ENCODE measurements at places on chromosomes 5 and 9. TPM values are rescaled to one million over a fixed set of nuclear protein-coding genes. Genes with fewer than 3 reads are reported as not detected.

DNA sequence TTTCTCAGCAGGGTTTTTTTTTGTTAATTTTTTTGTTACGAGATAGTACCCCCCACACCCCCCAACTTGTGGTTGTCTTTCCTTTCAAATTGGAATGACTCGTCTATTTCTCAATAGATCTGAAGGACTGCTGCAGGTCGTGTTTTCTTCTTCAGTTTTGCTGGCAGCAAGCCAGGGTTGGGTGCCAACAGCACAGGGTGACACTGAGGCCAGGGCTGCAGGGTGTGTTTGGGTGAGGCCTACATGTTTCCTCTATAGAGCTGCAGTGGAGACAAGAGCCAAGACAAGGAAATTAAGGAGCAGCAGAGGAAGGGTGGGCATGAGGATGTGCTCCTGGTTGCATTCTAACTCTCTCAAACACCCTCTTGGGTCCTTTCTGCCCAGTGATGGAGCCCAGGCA lies 52.2 kb downstream of the NXNL2 start:
- DNase-seq, result no peak

- peak; percentile 67 for DNase-seq
Observed at GRCh38 chr5:98454904-98455303, 318.6 kb upstream of the RGMB start.

GRCh38 chr5:164335837-164336236 lies 830.4 kb downstream of the MAT2B start:
- DNase-seq, result no peak

DNA sequence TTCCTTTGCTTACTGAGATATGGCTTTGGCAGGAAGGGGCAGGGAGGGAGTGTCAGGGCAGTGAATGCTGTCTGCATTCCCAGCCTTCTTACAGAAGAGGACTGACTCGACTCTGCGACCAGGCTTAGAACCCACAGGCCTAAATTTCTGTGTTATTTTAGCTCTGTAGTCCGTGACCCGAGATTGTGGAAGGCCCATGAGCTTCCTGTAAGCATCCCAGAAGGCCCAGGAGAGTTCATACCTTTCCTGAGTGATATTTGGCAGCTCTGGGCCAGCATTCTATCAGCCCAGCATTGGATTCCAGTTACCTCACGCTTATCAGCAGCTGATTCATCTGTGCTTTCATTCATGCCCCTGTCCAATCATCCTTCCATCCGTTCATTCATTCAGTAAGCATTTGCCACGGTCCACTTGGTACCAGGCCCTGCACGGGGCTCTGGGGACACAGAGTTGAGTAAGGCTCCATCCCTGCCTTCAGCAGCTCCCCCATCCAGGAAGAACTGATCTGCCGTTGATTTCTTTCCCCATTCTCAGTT lies 28.2 kb upstream of the RPL26L1 start:
- no peak for DNase-seq

The C9orf50 gene
- 0.26 TPM for polyA plus RNA-seq

GRCh38 chr5:101788797-101789196 lies 507.3 kb downstream of the SLCO4C1 start:
- no peak for DNase-seq

DNA sequence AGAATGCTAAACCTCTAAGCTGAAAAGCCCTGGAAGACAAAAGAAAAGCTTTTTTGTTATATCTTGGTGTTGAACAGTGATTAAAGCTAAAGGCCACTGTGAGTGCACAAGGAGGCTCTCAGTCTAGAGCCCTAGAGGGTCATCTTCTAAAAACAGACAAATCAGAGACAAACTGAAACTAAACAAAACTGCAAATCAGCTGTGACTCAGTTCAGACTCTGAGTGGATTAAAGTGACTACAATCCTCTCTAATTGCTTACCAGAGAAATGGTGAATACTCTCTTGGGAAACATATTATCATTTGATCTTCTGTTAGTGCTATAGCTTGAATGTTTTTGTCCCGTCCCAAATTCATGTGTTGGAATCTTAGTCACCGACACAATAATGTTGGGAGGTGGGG lies 491.9 kb downstream of the CDH18 start:
- DNase-seq, result no peak

The FCN2 gene
- not detected for polyA plus RNA-seq

The SPINK1 gene
- polyA plus RNA-seq, result not detected

DNA sequence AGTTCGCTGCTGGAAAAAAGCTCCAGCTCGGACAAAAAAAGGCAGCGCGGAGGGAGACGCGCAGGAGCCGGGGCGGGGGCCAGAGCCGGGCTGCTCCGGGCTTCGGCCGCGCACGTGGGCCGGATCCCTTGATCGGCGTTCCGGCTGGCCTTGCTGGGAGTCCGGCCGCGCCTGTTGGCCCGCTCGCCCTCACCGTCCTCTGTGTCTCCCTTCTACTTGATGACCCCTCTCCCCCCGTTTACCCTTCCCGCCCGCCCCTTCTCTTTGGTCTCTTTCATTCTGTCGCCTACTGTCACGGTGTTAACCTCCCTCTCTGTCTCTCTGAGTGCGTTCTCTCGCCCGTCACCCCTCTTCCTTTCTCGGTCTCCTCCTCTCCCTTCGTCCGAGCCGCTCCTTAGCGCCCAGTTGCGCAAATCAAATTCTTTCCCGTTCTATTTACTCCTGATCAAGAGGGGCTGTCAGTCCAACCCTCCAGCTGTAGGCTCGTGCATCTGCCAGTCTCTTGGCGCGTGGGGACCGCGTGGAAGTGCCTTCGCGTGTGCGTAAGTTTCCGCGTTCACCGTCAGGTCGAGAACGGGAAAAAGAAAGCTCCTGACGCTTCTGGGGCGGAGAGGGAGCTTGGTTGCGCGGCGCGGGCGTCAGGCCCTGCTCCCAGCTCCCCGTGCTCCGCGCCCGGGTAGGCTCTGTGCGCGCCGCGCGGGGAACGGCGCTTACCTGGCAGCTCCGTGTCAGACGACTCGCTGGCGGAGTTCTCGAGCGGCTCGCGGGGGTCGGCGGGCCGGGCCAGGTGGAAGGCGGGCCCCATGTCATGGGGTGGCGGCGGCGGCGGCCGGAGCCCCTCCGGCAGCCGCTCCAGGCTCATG lies 798 bp downstream of the PITX1 start:
- no peak for DNase-seq

- DNase-seq, result no peak
Observed at GRCh38 chr5:112923148-112923917, 1.3 kb upstream of the REEP5 start.

- no peak for DNase-seq
Observed at GRCh38 chr5:15085671-15086070, 214.1 kb upstream of the ANKH start.

GRCh38 chr5:132310141-132310834 lies 16.1 kb downstream of the SLC22A4 start:
- DNase-seq, result no peak

The DCP2 gene
- 23.5 TPM for polyA plus RNA-seq

The ADAMTS13 gene
- polyA plus RNA-seq, result 10.4 TPM

DNA sequence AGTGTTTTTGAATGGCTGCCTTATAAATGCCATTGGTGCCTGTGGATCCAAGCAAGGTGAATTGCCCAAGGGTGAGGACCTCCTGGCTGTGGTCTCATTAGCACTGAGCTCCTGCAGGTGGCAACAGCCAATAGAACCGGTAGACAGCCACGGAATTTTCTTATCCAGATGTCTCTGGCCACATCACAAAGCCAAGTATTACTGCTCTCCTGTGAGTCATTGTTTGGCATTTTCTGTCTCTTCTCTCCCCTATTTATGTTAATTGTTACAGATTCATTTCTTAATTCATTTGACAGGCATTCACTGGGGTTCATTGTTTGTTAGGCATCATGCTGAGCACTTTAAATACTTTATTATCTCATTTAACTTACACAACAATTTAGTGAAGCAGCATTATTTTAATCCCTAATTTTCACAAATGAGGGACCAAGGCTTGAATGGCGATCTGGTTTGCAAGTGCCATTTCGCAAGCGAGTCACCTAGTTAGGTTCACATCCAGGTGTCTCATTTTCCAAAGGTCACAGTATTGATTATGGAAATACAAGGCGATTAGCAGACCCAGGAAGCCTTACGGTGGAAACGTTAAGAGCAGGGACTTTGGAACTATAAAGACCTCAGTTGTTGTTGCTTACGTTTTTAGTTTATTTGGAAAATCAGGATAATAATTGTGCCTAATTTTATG lies 58.2 kb upstream of the DPYSL3 start:
- no peak for DNase-seq

DNA sequence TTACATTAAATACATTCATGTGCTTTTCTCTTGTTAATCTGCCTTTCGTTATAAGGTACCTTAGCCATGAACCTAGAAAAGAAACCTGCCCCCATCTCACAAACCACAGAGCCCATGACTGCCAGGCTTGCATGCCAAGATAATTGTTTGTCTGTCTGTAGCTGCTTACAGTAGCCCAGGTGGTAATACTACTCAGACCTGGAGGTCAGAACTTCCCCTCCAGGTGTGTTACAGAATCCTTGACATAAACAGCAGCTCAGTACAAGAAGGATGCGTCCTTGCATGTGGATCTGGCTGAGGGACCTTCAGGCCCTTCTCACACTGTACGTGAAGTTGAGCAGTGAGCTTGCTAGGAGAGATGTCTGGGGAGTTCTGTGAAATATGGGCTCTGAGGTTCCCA lies 291.4 kb downstream of the CSNK1G3 start:
- DNase-seq, result no peak

DNA sequence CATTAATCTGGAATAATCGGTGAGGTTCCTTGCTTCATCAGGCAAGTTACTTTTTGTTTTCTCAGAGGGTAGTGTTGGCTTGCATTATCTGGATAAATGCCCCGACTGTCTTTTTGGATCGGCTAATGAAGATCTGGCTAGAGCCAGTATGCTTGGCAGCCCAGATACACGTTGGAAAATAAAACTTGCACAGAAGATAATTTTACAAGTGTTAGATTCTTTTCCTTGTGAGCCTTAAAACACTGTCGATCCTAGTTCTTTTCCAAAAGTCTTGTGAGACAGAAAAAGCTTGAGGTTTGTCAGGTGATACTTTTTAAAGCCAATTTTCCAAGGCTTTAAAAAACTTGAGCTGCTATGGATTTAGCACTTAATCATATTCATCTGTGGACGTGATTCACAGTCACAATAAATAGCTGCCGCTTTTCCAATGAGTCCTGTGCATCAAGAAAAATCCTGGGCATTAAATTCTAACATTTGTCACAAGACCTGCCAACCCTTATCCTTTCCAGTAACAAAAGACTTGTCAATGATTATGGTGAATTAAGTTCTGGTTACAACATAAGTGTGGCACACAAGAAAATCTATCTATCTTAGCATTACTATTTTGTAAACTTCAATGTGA lies 68.5 kb downstream of the PRLR start:
- DNase-seq, result peak; percentile 56

- no peak for DNase-seq
Observed at GRCh38 chr5:54090495-54091120, 219.8 kb downstream of the ARL15 start.

GRCh38 chr5:33769196-33769595 lies 122.6 kb downstream of the ADAMTS12 start:
- DNase-seq, result no peak

DNA sequence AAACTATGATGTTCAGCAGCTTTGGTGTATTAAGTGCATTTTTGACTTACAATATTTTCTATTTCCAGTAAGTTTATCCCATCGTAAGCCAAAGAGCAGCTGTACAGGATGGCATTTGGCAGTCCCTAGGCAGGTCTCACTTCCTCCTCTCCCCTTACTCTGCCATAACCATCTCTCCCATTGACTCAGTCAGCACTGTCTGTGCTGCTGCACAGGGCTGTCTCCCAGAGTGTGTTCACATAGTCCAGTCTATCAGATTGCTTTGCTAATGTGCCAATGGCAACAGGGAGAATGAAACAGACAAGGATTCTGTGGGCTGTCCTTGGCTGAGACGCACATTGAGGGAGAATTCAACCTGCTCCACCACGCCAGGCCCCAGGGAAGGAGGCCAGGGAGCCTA lies 47.0 kb upstream of the CAST start:
- no peak for DNase-seq

GRCh38 chr9:89919171-89919681 lies 314.4 kb downstream of the GADD45G start:
- no peak for DNase-seq

- DNase-seq, result no peak
Observed at GRCh38 chr5:101677961-101678360, 618.1 kb downstream of the SLCO4C1 start.

The TXNDC8 gene
- not detected for polyA plus RNA-seq

GRCh38 chr5:55081541-55081940 lies 20.9 kb upstream of the GZMA start:
- no peak for DNase-seq

- DNase-seq, result no peak
Observed at GRCh38 chr9:105502276-105502675, 54.4 kb downstream of the FSD1L start.

- no peak for DNase-seq
Observed at GRCh38 chr5:92678640-92679039, 902.4 kb downstream of the NR2F1-AS1 start.

The IL13 gene
- not detected for polyA plus RNA-seq
